ENCODE measurements at places on chromosomes 16 and 17. TPM values are rescaled to one million over a fixed set of nuclear protein-coding genes. Genes with fewer than 3 reads are reported as not detected.

CD300C gene
- total RNA-seq: not detected

DNA sequence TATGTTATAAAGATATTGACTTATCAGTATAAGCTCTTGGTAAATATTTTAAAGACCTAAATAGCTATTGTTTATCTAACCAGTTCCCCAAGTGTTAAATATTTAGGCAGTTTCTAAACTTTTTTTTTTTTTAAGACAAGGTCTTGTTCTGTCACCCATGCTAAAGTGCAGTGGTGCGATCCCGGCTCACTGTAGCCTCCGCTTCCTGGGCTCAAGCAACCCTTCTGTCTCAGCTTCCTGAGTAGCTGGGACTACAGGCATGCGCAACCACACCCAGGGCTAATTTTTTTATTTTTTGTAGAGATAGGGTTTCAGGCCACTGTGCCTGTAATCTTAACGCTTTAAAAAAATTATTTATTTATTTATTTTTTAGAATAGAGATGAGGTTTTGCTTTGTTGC lies 43.5 kb downstream of the SNX29 start:
- DNase-seq: no peak

- DNase-seq: peak; percentile 89
These were observed 8.3 kb downstream of the MRPL28 start for GRCh38 chr16:361872-362701.

KRTAP9-2 gene
- not detected for total RNA-seq

DNA sequence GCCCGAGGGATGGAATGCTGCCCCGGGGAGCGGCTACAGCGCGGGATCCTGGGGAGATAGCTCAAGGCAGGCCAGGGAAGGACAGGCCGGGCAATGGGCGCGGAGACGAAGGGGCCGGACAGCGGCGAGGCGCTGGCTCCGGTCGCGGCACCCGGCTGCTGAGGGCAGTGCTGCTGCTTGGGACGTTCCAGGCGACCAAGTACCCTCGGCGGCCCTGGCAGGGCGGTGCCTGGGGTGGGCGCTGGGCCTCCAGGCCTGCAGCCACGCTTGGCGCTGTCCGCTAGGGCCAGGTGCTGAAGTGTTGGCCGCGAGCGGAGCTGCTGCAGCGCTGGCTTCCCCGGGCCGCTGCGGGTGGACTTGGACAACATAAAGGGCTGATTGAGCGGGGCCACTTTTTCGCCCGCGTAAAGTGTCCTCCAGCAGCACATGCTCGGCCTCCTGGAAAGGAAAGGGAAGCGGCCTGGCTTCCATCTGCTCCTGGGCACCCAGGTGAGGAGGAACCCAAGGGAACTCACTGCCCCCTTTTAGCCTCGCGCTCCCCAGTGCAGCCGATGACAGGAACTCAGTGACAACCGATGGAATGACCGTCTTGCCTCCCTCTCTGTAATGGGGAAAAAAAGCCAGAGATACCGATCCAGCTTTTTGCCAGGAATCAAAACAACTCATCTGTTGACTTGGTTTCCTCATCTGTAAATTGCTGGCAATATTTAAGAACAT lies 23.7 kb downstream of the CLEC3A start:
- peak; percentile 60 for DNase-seq

GRCh38 chr16:52078716-52079655 lies 468.0 kb downstream of the TOX3 start:
- DNase-seq: no peak

GRCh38 chr17:28372203-28372944 lies 880 bp downstream of the SARM1 start:
- peak; percentile 54 for DNase-seq

GRCh38 chr16:2482249-2482648 lies 7.3 kb downstream of the TBC1D24 start:
- DNase-seq: no peak

DNA sequence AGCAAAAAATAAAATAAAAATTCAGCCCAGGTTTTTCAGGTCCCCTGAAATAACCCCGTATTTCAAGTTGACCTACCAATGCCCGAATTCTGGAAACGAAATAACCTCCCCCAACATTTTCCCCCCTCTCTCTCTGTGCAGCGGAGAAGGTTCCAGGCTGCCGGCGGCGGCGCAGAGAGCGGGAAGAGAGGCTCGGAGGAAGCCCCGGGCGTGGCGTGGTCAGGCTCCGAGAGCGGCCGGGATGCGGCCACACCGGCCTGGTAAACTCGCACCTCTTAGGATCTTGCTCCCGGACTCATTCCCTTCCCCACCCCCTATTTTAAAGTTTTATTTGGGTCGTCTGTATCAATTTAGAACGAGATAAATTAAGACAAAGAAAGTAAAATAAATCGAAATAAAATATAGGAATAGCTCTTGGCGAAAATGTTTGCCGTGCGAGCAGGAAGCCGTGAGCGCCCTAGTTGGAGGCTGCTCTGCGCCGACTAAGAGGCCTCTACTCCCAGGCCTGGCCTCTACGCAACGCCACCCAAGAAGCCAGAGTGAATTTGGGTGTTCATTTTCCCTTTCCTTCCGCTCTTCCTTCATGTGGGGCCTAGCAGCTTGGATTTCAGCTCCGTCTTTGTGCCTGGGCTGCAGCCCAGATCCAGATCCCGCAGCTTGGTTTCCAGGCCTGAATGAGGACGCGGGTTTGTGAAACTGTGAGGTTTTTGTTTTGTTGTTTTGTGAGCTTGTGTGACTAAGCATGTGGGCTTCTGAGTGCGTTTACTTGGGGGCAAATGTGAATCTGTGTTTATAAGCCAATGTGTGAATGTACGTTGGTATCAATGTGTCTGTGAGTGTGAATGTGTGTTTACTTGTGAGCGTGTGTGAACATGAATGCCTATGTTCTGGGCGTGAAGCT lies 1.5 kb upstream of the HOXB6 start:
- no peak for DNase-seq

DNA sequence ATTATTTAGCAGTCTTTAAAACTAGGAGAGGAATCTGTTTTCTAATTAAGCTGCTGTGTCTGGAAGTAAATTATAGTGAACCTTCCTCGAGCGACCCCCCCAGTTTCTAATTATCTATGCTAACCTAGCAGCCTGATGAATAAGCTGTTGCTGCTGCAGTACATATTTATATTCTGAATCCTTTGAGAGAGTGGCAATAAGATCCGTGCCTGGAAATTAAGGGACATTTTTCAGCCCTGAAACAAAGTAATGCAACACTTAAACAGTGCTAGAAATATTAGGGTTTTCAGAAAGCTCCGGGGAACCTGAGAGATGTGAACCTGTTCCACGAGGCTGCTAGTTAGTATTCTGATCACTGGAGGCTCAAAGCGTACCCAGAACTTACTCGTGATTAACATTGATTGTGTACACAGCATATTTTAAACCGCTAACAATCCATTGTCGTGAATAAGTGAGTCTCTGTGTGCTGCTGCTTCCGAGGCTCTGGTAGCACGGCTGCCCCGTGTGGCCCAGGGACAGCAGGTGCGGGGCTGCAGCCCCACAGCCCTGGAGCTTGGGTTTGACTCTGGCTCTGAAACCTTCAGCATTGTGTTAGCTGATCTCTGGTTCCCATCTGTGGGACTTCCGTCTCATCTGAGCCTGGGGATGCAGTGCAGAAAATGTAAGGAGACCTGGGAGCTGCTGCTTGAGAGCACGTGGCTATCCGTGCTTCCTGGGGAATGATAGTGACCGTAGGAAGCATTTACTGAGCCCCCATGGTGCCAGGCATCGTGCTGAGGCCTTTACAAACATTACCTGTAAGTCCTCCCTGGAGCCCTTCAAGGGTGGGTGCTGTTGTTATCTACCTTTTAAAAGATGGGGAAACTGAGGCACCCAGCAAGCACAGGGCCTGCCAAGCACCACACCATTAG lies 190.9 kb upstream of the CHMP6 start:
- DNase-seq: no peak

DNA sequence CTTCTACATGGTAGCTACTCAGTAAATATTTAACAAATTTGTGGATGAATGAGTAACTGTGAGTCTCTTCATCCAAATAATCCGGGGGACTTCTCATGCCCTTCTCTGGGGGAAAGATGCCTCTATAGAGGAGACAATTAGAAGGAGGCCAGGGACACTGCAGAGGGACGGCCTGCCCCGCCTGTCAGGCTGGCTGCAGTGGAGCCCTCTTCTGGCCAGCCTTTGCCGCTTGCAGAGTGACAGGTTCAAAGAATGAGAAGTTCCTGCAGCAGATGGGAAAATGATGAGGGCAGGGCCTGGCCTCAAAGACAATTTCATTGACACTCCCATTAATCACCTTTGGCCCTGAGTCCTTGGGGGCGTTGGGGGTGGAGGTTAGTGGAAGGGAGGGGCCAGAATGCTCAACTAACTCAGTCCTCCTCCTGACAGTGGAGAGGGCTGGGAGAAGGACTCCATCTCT lies 339.0 kb downstream of the MAF start:
- DNase-seq: peak; percentile 17

- no peak for DNase-seq
These were observed 5.0 kb upstream of the SRL start for GRCh38 chr16:4246777-4247459.

GRCh38 chr17:63445571-63445953 lies 544 bp downstream of the CYB561 start:
- DNase-seq: no peak

GRCh38 chr16:85327731-85328675 lies 215.7 kb upstream of the CIBAR2 start:
- peak; percentile 72 for DNase-seq

GGT6 gene
- 5.3 TPM for total RNA-seq

DNA sequence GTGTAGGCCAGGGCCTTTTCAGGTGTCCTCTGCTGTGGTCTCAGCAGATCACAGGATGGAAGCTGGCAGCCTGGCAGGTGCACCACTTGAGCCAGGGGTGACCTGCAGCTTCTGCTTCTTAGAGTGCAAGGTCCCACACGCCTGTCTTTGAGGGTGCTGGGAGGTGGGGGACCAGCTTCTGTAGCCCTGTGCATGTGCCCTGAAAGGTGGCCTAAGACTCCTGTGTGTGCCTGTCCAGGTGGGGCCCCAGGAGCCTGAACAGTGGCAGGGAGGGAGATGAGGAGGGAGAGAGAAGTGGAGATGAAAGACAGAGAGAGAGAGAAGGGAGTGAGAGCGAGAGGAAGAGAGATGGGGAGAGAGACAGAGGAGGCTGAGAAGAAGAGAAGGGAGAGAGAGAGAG lies 46.2 kb downstream of the LGALS9 start:
- no peak for DNase-seq

- no peak for DNase-seq
These were observed 26.5 kb upstream of the XYLT2 start for GRCh38 chr17:50319306-50320004.

DNA sequence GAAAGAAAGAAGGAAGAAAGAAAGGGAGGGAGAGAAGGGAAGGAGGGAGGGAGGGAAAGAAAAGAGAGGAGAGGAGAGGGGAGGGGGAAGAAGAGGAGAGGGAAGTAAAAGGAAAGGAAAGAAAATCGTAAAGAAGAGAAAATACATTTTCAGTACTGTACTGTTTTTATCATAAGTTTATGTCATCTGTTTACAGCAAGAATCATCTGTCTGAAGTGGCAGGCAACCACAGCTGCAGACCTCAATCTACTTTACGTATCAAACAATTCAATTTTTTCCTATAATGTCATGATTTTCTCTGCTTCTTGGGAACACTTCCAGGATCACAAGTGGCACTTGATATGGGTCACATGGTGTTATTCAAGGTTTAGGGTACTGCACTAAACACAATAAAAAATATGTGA lies 58.3 kb downstream of the USP32 start:
- DNase-seq: no peak

ALOX15B gene
- total RNA-seq: not detected

DNA sequence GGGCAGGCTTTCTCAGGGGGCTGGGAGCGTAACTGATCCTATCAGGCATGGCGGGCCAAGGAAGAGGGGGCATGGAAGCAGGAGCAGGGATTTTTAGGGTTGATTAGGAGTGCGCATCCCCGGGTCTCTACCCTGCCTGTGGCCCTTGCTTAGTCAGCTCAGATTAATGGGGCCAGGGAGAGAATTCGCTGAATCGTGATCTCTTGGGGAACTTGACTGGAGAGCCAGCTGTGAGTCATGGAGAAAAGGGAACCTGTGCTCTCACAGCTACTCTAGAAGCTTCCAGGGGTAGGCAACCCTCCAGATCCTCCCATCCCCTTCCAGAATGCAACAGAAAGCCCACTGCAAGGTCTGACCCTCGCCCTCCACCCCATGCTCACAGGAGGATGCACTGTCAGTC lies 3.6 kb downstream of the FOXN1 start:
- DNase-seq: no peak

DNA sequence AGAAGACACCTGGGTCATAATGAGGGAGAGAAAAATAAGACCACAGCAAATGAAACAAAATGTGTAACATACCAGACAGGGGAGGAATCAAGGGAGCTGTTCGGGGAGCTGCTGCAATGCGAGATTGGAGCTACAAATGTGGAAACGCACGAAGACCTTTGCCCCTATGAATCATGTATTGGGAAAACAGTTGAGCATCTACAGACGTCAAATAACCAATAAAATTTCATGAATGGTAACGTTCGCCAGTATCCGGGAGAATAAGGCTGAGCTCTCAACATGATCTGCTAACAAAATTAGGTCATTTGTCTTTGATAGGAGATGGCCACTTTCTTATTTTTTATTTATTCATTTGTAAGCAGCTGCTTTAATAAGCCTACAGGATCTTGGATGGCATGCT lies 486.2 kb upstream of the RBFOX1 start:
- no peak for DNase-seq

KRTAP2-1 gene
- total RNA-seq: not detected

SCNN1G gene
- not detected for total RNA-seq

GRCh38 chr17:63126607-63127006 lies 160.6 kb downstream of the TANC2 start:
- DNase-seq: no peak

SLC4A1 gene
- total RNA-seq: not detected

DNA sequence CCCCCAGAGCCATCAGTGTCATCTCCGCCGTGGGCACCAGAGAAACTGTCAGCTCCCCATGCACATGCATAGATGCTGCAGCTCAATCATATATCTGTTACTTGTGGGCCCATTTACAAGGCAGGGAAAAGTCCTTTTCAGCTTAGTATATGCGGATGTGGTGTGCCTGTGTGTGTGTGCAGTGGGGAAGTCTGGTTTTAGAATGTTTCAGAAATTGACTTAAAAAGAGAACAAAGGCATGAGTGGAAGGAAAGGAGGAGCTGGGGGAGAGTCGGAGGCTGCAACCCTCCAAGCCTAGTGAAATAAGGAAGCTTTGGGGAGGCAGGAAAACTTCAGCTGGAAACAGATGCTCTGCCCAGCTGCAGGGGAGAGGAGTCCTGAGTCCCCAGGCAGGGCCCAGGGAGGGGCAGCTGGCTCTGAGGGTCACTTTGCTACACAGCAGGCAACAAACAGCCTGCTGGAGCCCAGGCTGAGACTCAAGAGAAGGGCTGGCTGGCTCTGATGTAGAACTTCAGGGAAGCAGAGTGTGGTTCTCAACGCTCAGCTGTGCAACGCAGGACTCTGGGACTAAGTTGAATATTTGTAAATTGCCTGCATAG lies 11.1 kb upstream of the CD300LD start:
- DNase-seq: peak; percentile 22

- DNase-seq: no peak
These were observed 115.1 kb downstream of the PPM1E start for GRCh38 chr17:58870747-58871146.

HNF1B gene
- not detected for total RNA-seq
